ENCODE measurements at places on chromosomes 4 and X. TPM values are rescaled to one million over a fixed set of nuclear protein-coding genes. Genes with fewer than 3 reads are reported as not detected.

Gene CLDN22
- total RNA-seq = not detected

Gene BEX3
- 131 TPM for total RNA-seq

Gene RBM46
- total RNA-seq = not detected

Gene HNRNPDL
- total RNA-seq = 263 TPM

Gene USP17L13
- not detected for total RNA-seq

Gene TSPAN6
- total RNA-seq = 27.8 TPM

Gene CXorf38
- 19.3 TPM for total RNA-seq

Gene CT45A10
- total RNA-seq = not detected

Gene ARSJ
- total RNA-seq = 16.7 TPM

Gene ANAPC10
- total RNA-seq = 18.0 TPM

- no peak for DNase-seq
Measured at GRCh38 chr4:55278316-55278715, 67.7 kb upstream of the SRD5A3 start.

GRCh38 chr4:114077610-114078009, 98.2 kb upstream of the ARSJ start:
- DNase-seq = no peak

DNA sequence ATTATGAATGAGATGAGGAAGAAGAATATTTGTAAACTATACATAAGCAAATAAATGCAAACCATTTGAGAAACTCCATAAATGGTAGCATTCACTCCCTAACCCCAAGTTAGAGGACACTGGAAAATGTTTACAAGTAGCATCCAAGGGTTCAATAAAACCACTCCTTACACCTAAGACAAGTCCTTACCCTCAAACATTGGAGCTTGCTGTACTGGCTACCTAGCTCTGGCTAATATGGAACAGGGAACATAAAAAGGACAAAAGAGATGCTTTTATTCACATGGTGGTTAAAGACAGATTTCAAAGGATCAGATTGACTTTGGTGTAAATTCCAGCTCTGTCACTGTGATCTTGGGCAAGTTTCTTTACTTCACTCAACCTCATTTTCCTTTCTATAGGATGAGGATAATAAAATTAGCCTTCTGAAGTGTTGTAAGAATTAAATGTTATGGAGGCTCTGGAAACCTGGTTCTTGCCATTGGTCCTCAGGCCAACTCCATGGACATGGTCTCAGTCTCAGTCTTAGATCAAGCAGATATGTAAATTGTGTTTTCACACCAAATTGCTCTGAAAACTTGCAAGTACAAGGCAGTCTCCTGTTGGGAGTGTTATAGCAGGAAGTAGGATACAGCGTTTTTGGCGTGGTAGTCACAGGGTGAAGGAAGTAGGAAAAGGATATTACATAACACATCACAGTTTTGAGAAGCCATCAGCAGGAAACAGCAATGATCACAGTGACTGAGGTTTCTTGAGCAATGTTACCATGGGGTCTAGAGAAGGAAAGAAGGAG, 3.3 kb downstream of the CXCL1 start:
- no peak for DNase-seq

- no peak for DNase-seq
Measured at GRCh38 chrX:25296850-25297249, 281.1 kb upstream of the ARX start.

DNA sequence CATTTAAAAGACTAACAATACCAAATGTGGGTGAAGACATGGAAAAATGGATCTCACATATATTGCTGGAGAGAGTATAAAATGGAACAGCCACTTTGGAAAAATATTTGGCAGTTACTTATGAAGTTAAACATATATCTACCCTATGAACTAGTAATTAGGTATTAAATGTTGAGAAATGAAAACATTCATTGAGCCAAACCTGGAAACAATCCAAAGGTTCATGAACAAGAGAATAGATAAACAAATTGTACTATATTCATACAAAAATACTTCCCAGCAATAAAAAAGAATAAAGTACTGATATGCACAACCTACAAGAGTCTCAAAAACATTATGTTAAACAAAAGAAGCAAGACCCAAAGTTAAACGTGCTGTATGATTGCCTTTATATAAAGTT, 4.0 kb upstream of the EGF start:
- DNase-seq = no peak

GRCh38 chr4:74376888-74377483, 12.0 kb downstream of the EREG start:
- no peak for DNase-seq

- DNase-seq = no peak
Measured at GRCh38 chr4:40308528-40309122, 26.5 kb upstream of the CHRNA9 start.

DNA sequence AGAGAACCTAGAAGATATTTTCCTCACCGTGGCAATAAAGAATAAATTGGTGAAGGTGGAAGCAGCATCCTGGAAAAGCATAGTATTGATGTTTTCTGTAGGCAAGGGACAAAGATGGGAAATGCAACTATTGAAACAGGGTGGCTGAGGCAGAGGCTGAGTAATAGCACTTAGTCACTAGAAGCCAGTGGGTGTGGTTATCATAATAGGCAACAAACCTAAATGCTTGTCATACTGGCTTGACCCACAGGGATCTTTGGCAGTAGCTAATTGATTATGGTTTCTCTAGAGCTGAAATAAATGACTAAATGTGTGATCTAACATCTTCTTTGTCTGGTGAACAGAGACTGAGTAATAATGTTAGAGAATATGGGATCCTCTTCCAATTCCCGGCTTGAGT, 353.6 kb upstream of the RPS6KA3 start:
- DNase-seq = no peak

DNA sequence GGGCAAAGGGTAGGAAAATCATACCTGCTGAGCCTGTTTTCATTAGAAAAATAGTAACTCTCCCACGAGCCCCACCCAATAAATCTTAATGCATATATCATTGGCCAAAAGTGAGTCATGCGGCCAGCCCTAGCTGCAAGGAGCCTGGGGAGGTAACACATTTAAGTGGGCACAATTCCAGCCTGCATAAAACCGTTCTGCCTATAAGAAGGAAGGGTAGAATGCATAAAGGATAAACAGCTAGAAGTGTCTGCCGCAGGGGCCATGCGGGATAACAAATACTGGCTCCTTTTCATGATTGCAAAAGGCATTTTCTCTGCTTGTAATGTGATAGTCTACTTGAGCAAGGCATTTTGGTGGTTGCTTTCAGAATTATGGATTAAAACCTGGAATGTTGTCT, 37.1 kb downstream of the EFHC2 start:
- DNase-seq = no peak

DNA sequence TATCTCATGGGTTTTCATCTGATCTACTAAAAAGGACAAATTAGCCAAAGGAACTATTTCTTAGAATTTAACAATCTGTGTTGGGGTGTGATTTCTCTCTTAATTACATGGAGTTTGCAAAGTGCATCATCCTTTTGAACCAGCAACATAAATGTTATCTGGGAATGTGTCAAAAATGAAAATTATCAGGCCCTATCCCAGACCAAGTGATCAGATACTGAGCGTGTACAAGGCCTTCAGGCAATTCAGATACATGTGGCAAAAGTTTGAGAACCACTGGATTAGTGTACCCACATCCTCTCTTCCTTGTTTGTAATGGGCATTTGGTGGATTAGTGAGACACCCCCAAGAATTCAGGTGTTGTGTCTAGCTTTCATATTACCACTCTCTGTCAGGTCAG, 3.8 kb downstream of the SH3D19 start:
- no peak for DNase-seq

- no peak for DNase-seq
Measured at GRCh38 chrX:154824638-154825037, 9.8 kb downstream of the SMIM9 start.

DNA sequence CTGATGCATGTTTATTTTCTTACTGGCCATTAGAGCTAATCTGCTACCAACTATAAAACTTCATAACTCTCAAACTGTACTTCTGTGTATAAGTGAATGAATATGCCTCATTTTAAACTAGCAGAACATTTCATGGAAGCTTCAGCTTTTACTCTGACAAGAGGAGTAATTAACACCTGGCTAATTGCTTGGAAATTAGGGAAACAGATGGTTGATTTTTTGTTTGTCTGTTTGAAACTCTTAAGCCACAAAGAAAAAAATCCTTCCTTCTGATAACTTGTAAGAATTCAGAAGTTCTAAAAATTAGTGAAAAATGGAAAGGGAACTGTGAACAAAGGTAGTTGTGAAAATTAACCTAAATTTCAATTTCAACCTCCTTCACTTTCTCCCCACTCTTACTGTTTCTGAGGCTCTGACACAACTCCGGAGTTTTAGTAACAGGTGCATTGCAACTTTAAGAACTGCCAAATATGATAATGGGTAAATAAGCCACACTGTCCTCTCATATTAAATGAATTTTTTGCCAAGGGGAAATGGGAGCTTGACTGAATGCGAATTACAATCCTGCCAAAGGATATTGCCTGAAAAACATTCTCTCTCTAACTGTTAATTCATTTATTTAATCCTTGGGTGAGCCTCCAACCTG, 1.0 kb downstream of the EGF start:
- no peak for DNase-seq

- peak; percentile 41 for DNase-seq
Measured at GRCh38 chrX:53312946-53313727, 31.8 kb upstream of the IQSEC2 start.

- peak; percentile 23 for DNase-seq
Measured at GRCh38 chrX:134373736-134374135, 86.2 kb upstream of the HPRT1 start.

DNA sequence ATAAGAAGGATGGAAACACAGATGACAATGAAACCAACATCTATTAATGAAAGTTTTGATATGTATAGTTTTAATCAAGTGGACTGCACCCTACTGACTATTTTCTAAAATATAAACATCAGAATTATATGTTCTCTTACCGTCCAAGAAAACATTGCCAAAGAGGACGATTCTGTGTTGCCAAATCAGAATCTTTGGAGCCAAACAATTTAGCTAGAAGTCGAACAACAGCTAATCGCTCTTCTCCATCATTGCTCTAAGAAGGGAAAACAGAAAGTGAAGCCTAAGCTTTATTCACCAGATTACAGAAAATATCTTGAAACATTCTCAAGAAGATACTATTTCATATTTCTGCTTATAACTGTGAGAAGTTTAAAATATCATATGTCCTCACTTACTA, 64.2 kb downstream of the PDS5A start:
- DNase-seq = no peak

DNA sequence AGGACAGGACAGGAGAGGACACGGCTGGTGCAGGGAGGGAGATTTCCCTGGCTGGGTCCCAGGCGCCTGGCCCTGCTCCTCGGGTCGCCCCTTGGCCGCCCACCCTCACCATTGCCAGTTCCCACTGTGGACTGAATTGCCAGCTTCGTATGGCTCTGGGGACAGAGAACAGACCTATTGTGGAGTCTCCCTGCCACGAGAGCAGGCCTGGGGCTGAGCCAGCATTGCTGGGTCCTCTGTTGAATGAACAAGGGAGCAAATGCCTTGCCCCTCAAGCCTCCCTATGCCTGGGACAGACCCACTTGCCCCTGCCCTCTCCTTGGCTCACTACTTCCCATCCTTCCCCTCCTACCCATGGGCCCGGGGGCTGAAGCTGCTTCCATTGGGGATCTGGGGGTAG, 4.3 kb downstream of the PLXNA3 start:
- no peak for DNase-seq

DNA sequence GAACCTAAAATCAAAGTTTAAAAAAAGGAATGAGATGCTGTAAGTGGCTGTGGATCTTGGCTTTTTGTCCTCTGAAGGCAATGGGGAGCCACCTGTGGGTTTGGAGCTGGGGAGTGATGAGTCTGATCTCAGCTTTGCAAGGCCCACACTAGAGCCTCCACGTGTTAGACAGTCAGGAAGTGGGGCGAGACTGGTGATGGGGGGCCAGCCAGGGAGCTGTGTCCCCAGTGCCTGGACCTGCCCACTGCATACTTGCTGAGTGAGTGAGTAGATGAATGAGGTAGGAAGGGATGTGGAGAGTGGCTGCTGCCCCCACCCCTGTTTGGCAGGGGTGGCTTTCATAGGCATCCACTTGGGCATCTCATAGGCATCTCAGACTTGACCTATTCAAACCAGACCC, 84.0 kb downstream of the NHSL2 start:
- DNase-seq = no peak

- DNase-seq = no peak
Measured at GRCh38 chrX:130994671-130995070, 63.5 kb upstream of the ARHGAP36 start.

GRCh38 chr4:2406920-2407319, 11.5 kb downstream of the ZFYVE28 start:
- DNase-seq = no peak
